ENCODE measurements at places on chromosomes 13 and 19. TPM values are rescaled to one million over a fixed set of nuclear protein-coding genes. Genes with fewer than 3 reads are reported as not detected.

Gene CGB5
- not detected for total RNA-seq

Gene PALM3
- 0.65 TPM for total RNA-seq

Gene SLC15A1
- total RNA-seq, result not detected

Gene GPR4
- not detected for total RNA-seq

Gene ZNF865
- total RNA-seq, result 12.6 TPM

Gene COMMD6
- total RNA-seq, result 88.7 TPM

DNA sequence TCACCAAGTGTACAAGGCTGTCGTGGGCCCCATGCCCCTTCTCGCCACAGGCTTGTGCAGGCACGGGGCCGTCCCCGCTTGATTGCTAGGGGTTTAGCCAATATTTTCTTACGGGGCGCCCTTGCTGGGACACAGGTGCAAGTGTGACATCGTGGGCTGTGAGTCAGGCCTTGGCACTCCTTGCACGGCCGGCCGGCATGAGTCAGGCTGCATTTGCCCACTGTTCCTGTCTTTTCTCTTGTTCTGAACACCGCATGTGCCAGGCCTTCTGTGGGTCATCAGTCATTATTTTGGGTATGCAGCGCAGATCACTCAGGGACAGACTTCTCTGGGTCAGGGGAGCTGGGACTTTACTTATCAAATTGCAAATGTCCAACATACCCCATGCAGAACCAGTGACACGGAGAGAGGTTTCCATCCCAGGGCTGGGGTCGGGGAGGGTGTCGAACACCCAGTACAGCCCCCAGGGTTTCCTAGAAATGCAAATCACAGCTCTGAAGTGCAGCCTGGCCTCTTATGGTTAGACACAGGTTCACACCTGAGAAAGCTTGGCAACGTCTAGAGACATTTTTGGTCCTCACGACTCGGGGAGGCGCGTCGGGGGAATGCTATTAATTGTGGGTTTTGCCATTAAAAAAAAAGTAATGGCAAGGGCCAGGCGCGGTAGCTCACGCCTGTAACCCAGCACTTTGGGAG is 22.5 kb upstream of the KLF2 start:
- H3K4me3 ChIP-seq, result no peak overlapping the region
- no peaks in the 10 kb centered on the region for H3K4me1 ChIP-seq
- no peak for DNase-seq
- H3K27ac ChIP-seq, result no peak overlapping the region
- H3K27me3 ChIP-seq, result peaks cover 16% of the 10 kb centered on the region

- no peak overlapping the region for H3K27ac ChIP-seq
- peaks cover 9% of the 10 kb centered on the region for H3K36me3 ChIP-seq
- no peaks in the 10 kb centered on the region for H3K27me3 ChIP-seq
- H3K4me3 ChIP-seq, result no peak overlapping the region
Measured at GRCh38 chr19:49844138-49845095, 6.5 kb upstream of the PTOV1 start.

DNA sequence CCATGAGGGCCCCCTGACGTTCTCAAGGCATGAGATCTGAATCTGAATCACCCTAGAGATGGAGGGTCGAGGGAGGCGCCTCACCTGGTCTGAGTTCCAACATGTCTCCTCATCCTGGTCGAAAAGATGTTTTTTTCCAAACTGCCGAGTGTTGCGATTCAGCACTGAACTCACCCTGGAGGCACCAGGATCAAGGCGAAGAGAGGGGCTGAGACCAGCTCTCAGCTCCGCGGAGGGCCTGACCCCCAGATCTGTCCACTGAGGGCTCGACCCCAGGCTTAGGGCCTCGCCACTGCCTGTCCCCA is 555 bp downstream of the NR2C2AP start:
- peaks cover 18% of the 10 kb centered on the region for H3K4me1 ChIP-seq
- no peak for DNase-seq
- H3K4me3 ChIP-seq, result peak overlapping the region; percentile 95
- H3K36me3 ChIP-seq, result peaks cover 9% of the 10 kb centered on the region
- peaks cover 2% of the 10 kb centered on the region for H3K27me3 ChIP-seq

DNA sequence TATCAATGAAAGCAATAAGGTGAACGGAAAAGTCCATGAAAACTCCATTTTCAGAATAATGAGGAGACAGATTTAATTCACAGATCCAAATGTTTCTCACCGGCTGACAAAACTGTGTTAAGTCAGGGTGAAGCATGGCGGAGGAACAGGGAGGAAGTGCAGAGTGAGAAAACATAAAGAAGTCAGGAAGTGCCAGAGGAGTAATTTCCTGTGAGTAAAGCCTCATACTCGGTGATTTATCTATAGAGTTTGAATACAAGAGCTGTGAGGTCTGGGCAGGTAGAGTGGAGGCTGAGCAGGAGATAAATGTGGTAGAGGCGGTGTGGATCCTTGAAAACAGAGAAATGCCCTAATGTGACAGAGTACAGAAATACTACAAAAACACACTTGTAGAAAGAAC is 11.4 kb downstream of the CARD8 start:
- H3K36me3 ChIP-seq, result peaks cover 55% of the 10 kb centered on the region
- no peaks in the 10 kb centered on the region for H3K27me3 ChIP-seq
- H3K4me3 ChIP-seq, result peak overlapping the region; percentile 80
- peak overlapping the region; percentile 82 for H3K27ac ChIP-seq
- peaks cover 53% of the 10 kb centered on the region for H3K4me1 ChIP-seq

DNA sequence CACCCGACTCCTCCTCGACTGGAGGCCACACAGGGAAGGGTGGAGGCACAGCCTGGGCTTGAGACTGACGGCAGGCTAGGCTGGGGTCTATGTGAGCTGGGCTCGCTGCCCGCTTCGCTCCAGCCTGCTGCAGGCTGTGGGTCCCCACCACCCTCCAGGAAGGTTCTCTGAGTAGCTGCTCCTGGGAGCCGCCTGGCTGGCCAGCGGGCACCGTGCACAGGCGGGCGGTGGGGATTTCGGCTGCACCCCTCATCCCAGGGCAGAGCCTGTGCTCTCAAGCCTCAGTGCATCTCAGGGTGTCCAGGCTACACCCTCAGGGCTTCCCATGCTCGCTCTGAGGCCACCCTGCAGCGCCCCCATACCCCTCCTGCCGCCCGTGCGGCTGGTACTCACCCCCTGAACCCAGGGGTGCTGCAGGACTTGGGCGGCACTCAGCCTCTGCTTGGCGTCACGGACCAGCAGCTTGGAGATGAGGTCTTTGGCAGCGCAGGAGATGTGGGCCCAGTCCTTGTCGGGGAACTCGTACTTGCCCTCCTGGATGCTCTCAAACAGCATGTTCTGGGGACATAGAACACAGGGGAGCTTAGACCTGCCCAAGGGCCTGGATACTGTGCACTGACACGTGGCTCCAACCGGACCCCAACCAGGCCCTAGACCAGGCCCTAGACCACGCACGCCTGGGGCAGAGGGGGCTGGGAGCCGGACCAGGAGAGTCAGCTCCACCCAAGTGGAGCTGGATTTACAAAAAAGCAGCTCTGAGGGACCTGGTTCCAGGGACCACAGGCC is 10.2 kb downstream of the MKNK2 start:
- no peak for DNase-seq
- H3K4me1 ChIP-seq, result peaks cover 4% of the 10 kb centered on the region
- peaks cover 13% of the 10 kb centered on the region for H3K36me3 ChIP-seq
- H3K27me3 ChIP-seq, result no peaks in the 10 kb centered on the region

DNA sequence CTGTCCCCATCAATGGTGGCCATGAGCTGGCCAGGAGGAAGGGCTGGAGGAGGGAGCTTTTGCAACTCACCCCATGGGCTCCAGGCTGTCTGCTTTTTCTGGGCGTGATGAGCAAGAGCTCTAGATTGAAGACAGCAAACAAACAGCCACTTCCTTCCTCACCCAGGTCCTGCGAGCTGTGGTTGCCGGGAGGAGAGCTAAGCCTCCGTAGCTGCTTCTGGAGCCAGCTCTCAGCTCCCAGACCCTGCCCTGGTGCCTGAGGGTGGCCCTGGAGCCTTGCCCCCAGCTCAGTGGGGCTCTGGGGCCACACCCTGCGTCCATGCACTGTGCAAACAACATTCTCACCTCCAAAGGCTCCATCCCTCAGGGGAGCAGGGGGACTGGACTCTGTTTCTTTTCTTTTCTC is 6.2 kb downstream of the MYO1F start:
- peaks cover 32% of the 10 kb centered on the region for H3K36me3 ChIP-seq
- peaks cover 2% of the 10 kb centered on the region for H3K27me3 ChIP-seq
- peak overlapping the region; percentile 75 for H3K4me3 ChIP-seq
- DNase-seq, result peak; percentile 63
- H3K27ac ChIP-seq, result peak overlapping the region; percentile 97

DNA sequence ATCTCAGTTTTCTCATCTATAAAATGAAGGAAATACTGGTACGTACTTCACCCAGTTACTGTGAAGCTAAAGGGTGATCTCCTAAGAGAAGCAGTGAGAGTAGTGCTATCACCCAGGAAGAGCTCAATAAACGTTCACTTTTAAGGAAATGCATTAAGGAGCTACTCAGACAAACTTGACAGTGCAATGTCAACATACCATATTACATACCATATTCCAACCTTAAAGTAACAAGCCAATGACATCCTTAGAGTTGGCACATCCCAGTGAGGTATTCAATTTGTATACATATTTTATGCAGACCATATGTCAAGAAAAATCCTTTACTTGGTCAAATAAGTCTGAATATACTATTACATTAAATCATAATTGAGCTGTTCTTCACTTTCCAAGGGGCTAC is 7.0 kb downstream of the TBC1D4 start:
- H3K4me3 ChIP-seq, result no peak overlapping the region
- H3K27ac ChIP-seq, result no peak overlapping the region
- no peaks in the 10 kb centered on the region for H3K36me3 ChIP-seq
- no peak for DNase-seq

DNA sequence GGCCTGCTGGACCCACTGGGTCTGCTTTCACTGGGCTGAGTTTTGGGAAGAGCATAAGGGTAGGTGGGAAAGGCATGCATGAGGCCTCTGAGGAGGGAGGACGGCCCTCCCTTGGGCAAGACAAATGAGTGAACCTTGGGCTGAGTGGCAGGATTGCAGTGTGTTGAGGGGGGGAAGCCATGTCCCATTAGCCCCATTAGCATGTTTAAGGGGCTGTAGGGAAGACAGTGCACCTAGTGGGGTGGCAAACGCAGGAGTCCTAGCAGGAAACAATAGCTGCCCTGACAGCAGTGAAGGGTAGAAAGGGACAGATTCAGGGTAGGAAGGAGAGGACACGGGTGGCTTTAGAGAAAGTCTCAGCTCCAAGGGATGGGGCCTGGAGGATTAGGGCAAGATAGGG is 3.1 kb upstream of the ZBTB45 start:
- no peak for DNase-seq
- H3K4me3 ChIP-seq, result no peak overlapping the region
- peaks cover 26% of the 10 kb centered on the region for H3K4me1 ChIP-seq
- H3K27me3 ChIP-seq, result peaks cover 4% of the 10 kb centered on the region
- H3K36me3 ChIP-seq, result peaks cover 10% of the 10 kb centered on the region
- H3K27ac ChIP-seq, result no peak overlapping the region

- H3K27me3 ChIP-seq, result peaks cover 8% of the 10 kb centered on the region
- H3K36me3 ChIP-seq, result no peaks in the 10 kb centered on the region
- H3K4me3 ChIP-seq, result no peak overlapping the region
- no peaks in the 10 kb centered on the region for H3K4me1 ChIP-seq
- DNase-seq, result no peak
Measured at GRCh38 chr19:10018263-10018662, 5.0 kb downstream of the RDH8 start.

All from activated T-helper 1 cell treated with anti-CD3 and anti-CD28 coated beads, Interleukin-12 subunit alpha, Interleukin-12 subunit beta, Interleukin-2, Interleukin-4 antibody, amounts not matched to agents 30 ng/mL and 10 ng/mL and 1 ng/mL, durations not matched to agents 14 hours and 24 hours and 36 hours (primary cell).